ENCODE measurements at places on chromosomes 7 and 10.

- DNase-seq: no peak
These were observed 88.8 kb upstream of the ZMIZ1 start for GRCh38 chr10:78979938-78980337.

DNA sequence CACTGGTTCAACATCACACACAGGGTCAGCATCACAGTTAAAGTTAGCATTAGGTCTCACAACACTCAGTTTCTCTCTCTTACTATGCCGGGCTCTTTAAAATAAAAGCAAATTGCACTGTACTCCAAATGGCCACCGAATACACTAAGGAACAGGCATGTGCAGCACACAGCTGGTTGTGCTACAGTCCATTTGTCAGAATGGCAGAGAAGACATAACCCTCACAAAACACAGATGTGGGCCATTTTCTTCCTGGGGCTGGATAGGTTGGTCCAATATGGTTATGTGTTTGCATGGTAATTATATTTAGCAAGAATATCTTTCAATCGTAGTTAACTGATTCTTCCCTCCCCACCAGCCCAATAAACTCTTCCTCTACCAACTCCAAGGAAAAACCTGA lies 9.0 kb downstream of the JCAD start:
- no peak for DNase-seq

- no peak for DNase-seq
These were observed 172.6 kb upstream of the VIPR2 start for GRCh38 chr7:159317294-159317693.

GRCh38 chr10:17872191-17873091 lies 63.3 kb downstream of the MRC1 start:
- DNase-seq: no peak

DNA sequence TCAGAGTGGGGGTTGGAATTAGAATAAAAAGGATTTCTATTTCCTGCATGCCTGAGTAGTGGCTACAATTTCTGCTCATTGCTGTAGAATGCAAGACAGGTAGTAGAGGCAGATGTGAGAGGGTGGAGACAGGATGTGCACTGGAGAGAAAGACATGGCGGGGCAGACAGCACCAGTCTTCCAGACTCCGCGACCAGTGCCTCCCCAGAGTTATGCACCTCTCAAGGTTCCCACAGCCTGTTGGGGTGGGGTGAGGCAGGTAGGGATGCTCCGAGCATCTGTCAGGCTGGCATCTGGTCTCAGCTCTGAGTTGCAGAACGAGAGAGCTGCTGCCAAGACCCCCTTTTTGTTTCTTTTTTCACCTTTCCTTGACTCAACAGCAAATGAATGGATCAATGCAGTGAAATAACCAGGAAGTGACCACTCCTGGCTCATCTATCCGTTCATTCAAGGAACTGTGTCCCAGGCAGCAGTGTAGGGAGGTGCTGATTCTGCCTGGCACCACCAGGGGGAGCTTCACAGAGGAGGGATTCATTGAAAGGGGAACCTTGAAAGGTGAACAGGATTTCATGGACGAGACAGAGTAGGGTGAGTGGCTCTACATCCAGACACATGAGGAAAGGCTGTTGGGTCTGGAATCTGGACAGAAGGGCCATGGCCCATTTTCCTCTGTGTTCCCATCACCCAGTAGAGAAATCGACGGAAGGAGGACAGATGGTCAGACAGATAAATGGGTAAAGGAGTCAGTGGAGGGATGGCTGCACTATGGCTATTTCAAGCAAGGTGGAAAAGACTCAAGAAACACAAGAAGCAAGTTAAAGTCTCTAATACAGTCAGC lies 17.2 kb upstream of the SLC18A3 start:
- DNase-seq: peak; percentile 70

DNA sequence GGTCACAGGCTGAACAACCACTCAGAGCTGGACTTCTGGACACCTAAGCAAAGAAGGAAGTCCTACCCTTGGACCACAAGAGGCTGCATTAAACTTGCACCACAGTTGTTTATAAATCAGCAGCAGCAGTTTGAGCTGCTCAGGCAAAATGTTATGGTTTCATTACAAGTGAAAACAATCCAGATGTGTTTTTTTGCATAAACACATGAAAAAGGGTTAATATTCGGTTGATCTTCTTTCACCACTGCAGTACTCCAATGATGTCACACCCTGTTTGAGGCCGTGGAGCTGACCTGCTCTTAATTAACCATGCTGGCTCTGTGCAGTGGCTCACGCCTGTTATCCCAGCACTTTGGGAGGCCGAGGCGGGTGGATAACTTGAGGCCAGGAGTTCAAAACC lies 490.8 kb upstream of the CELF2 start:
- DNase-seq: no peak

DNA sequence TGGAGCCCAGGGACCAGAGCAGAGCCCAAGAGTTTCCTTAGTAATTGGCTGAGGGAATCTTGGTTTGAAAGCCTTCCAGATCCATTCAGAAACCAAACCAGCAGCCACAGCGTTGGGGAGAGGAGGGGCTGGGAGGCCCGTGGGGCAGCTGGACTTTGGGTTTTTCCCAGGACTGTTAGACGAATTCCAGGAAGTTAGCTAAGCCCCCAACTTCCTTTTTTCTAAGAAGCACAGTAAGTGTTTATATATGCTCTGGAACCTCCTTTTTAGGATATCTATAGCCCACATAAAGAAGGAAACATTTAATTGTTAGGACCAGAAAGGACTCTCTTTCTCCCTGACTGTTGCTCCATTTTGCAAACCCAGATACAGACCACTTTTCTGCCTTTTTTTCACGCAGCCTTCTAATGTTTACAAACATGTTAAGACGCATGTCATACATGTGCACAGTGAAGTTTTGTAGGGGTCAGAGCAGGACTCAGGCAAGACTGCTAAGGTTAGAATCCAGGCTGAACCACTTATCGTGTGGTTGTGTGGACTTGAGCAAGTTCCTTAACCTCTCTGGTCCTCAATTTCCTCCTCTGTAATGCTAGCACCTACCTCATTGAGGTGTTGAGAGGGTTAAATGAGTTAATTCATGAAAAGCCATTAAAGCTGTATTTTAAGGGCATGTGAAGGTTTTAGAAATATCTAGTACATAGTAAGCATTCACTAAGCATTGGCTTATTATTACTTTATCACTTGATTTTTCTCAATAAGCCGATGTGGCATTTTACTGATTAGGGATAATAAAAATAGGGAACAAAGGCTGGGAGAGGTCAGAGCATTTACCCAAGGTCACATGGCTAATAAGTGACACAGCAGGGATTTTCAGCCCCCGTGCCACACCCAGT lies 42.4 kb downstream of the TBATA start:
- DNase-seq: peak; percentile 54

DNA sequence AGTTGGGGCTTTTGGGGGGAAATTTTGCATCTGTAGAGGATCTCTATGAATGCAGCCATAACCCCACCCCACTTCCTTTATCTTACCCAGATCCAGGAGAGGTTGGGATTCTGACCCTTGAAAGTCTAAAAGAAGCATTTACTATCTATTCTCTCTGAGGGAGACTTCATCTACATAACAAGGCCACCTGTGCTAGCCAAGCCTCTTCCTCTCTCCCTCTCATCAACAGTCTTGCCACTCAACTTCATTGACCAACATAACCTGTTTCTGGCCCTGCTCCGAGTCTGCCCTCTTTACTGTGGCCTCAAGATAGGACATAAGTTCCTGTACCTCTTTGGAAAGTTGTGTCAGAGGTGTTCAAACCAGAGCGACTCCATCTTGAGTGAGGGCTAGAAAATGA lies 19.4 kb downstream of the TUBAL3 start:
- DNase-seq: no peak

DNA sequence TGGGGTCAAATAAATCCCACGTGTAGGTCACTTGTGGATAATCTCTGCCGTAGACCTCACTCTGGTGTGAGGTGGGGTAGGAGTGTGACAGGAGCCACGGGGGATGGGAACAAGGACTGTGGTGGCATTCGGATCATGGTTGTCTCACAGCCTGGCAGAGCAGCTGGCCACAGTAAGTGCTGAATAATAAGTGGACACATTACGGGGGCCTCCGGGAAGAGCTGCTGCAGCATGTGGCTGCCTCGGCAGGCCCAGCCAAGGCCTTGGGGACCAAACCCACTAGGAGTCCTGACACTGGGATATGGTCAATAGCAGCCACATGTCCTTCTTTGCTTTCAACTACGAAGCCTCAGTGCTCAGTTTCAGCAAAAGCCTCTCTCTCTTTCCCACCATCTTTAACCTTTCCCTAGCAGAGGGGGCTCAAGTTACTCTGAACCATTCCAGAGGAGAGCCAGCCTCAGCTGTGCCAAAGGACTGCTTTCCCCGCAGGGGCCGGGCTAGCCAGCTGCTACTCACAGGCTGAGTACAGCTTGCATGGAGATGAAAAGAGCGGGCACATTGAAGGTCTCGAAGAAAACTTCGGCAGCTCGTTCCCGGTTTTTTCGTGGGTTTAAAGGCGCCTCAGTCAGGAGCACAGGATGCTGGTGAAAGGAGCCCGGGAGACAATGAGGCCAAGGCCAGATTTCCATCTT lies 17.3 kb downstream of the ACTR1A start:
- no peak for DNase-seq
